Activated T-cell treated with anti-CD3 and anti-CD28 coated beads, Interleukin-2, amount 50 U/mL, for 72 hours (primary cell): ENCODE measurements at places on chromosomes 5 and 9. TPM values are rescaled to one million over a fixed set of nuclear protein-coding genes. Genes with fewer than 3 reads are reported as not detected.

DNA sequence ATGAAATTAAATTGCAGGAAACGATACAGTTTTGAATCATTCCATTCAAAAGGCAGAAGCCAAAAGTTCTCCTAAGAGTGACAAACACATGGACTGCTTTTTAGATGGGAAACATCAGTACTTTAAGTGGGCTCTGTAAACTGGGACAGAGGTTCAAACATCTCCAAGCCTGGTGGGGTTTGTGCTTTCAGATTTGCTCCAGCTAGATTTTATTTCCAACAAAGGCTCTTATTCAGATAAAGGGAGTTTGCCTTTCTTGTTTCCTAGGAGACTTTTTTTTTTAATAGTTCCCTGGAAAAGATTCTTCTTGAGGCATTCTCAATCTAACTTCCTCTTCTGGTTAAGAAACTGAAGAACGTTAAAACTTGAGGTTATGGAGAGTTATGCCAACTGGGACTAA lies 277.6 kb downstream of the TMEM38B start:
- no peaks in the 10 kb centered on the region for H3K27me3 ChIP-seq
- no peak overlapping the region for H3K4me3 ChIP-seq
- no peaks in the 10 kb centered on the region for H3K4me1 ChIP-seq
- no peak overlapping the region for H3K27ac ChIP-seq
- no peak for DNase-seq
- no peaks in the 10 kb centered on the region for H3K36me3 ChIP-seq

GRCh38 chr9:129122133-129122532 lies 10.9 kb downstream of the PTPA start:
- H3K27ac ChIP-seq: no peak overlapping the region
- no peaks in the 10 kb centered on the region for H3K27me3 ChIP-seq
- H3K4me1 ChIP-seq: peaks cover 4% of the 10 kb centered on the region
- DNase-seq: no peak
- no peak overlapping the region for H3K4me3 ChIP-seq

Gene MYO10
- 0.43 TPM for total RNA-seq

DNA sequence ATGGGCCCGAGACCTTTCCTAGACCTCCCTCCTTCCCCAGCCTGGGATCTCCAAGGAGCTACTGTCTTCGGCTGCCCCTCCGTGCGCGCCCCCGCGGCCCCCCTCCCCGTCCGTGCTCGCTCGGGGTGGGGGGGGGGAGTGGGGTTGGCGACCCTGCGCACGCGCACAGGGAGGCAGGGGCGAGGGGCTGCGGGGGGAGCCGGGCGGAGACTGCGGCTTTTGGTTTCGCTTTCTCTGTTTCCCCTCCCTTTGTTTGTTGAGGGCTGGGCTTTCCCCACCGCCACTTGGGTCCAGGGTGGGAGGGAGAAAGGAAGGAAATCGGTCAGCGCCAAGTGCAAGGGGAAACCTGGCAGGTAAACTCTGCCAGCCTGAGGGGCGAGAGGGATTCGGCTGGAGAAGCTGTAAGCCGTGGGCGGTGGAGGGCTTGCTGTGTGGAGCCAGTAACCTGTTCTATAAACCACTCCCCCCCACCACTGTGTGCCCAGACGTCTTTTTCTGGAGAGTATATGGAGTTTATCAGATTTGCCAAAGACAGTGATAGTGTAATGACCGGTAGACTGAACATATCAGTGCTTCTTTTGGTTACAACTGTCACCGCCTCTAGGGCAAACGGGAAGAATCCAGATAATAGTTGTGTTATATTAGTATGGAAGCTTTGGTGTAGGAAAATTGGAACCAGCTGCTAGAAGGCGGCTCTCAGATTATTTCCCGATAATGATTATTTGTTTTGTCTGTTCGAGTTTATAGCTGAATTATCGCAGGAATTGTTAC lies 684 bp downstream of the DNAJA1 start:
- H3K27me3 ChIP-seq: no peaks in the 10 kb centered on the region
- peak overlapping the region; percentile 94 for H3K4me3 ChIP-seq
- H3K36me3 ChIP-seq: peaks cover 52% of the 10 kb centered on the region
- peak overlapping the region; percentile 97 for H3K27ac ChIP-seq

Gene WDR31
- 1.4 TPM for total RNA-seq

- no peak overlapping the region for H3K4me3 ChIP-seq
- no peak for DNase-seq
- no peak overlapping the region for H3K27ac ChIP-seq
- peaks cover 22% of the 10 kb centered on the region for H3K27me3 ChIP-seq
These were observed 382.4 kb downstream of the ARRDC3 start for GRCh38 chr5:91000743-91001142.

Gene PDZD2
- not detected for total RNA-seq

DNA sequence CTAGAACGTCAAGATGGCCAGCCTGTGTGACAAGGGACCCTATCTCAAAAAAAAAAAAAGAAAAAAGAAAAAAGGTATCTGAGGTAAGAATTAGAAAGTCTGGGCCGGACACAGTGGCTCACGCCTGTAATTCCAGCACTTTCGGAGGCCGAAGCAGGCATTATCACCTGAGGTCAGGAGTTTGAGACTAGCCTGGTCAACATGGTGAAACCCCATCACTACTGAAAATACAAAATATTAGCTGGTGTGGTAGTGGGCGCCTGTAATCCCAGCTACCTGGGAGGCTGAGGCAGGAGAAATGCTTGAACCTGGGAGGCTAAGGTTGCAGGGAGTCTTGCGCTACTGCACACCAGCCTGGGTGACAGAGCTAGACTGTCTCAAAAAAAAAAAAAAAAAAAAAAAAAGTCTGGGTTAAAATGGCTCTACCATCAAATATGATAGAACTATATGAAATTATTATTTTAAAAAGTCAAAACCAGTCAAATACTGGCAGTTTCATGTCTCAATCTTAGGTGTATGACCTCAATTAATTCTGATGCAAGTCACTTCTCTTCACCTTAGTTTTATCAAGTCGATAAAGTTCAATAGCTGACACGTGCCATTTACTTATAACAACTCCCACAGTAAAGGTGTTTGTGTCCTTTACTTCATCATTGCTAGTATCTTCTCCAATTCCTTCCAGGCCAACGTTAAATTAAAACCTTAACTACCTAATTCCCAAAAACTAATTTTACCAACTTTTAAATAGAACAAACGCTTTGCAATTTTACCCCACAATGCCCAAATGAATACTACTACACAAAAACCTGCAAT lies 1.1 kb downstream of the RPS23 start:
- H3K4me3 ChIP-seq: peak overlapping the region; percentile 94
- no peaks in the 10 kb centered on the region for H3K27me3 ChIP-seq
- peak overlapping the region; percentile 99 for H3K27ac ChIP-seq
- peaks cover 37% of the 10 kb centered on the region for H3K36me3 ChIP-seq

DNA sequence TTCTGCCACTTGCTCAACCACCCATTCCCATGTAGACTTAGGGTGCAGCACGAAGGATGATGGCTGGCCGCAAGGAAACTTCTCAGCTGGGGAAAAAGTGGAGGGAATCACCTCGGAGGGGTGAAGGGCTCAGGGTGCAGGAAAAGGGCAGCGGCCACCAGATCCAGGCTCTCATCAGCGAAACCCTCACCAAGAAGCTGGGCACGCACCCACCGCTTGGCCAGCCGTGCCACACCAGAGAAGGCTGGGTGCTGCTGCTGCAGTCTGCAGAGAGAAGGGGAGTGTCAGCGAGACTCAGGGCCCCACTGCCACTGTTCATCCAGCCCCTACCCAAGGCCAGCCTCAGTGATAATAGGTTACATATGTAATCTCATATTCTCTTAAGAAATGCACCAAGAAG lies 8.6 kb downstream of the NOL6 start:
- H3K36me3 ChIP-seq: peaks cover 8% of the 10 kb centered on the region
- H3K4me3 ChIP-seq: no peak overlapping the region

GRCh38 chr5:159837860-159838259 lies 78.4 kb upstream of the ADRA1B start:
- H3K27me3 ChIP-seq: peaks cover 26% of the 10 kb centered on the region
- peaks cover 4% of the 10 kb centered on the region for H3K36me3 ChIP-seq
- no peaks in the 10 kb centered on the region for H3K4me1 ChIP-seq
- no peak overlapping the region for H3K27ac ChIP-seq

Gene C9orf50
- not detected for total RNA-seq

Gene ZFP37
- total RNA-seq: 1.2 TPM

DNA sequence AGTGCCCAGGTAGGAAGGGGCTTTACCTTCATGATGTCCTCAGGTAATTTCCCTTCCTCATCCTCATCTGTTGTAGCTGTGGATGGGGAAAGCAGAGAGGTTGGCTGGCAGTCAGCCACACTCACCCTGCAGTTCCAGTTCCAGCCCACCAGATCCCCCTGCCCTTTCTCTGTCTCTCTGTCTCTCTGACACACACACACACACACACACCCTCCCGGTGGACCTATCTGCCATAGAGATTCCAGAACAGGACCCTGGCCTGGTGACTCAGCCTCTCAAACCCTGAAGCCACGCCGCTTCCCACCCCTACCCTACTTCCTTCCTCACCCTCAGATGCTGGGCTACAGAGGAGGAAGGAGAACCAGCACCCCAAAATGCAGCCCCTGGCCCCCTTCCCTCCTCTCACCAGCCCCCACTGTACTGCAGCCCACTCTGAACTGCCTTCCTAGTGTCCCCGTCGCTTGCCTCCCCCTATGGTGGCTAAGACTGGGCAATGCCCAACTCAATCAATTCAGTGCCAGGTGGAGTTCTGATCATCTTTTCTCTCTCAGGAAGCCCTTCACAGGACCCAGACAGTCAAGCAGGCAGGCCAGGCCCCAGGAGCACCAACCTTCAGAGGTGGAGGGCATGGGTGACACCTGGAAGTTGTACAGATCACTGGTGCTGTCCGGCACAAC lies 4.8 kb downstream of the IRF1 start:
- H3K4me3 ChIP-seq: peak overlapping the region; percentile 95
- DNase-seq: no peak
- peaks cover 75% of the 10 kb centered on the region for H3K4me1 ChIP-seq
- H3K27ac ChIP-seq: peak overlapping the region; percentile 94
- H3K36me3 ChIP-seq: peaks cover 45% of the 10 kb centered on the region

Gene FOXD4L6
- 0.21 TPM for total RNA-seq

Gene GBGT1
- total RNA-seq: 2.0 TPM

Gene GAS1
- total RNA-seq: 0.07 TPM

Gene PDE8B
- 0.36 TPM for total RNA-seq

Gene ANKRD18B
- 1.9 TPM for total RNA-seq

DNA sequence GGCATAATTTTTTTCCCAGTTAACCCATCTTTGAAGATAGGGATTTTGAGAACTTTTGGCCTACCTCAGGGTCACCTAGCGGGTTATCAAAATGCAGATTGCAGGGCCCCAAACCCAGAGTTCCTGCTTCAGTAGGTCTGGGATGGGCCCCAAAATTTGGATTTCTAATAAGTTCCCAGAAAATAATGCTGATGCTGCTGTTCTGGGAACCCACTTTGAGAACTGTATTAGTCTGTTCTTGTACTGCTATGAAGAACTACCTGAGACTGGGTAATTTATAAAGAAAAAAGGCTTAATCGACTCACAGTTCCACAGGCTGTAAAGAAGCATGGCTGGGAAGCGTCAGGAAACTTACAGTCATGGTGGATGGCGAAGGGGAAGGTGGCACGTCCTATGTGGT lies 182.2 kb upstream of the DMRT1 start:
- DNase-seq: no peak
- peaks cover 2% of the 10 kb centered on the region for H3K36me3 ChIP-seq
- H3K4me3 ChIP-seq: no peak overlapping the region
- H3K27ac ChIP-seq: no peak overlapping the region
- H3K27me3 ChIP-seq: no peaks in the 10 kb centered on the region

GRCh38 chr9:87014436-87014835 lies 67.1 kb upstream of the GAS1 start:
- peaks cover 14% of the 10 kb centered on the region for H3K27me3 ChIP-seq
- H3K4me3 ChIP-seq: no peak overlapping the region
- H3K36me3 ChIP-seq: no peaks in the 10 kb centered on the region
- H3K4me1 ChIP-seq: no peaks in the 10 kb centered on the region

DNA sequence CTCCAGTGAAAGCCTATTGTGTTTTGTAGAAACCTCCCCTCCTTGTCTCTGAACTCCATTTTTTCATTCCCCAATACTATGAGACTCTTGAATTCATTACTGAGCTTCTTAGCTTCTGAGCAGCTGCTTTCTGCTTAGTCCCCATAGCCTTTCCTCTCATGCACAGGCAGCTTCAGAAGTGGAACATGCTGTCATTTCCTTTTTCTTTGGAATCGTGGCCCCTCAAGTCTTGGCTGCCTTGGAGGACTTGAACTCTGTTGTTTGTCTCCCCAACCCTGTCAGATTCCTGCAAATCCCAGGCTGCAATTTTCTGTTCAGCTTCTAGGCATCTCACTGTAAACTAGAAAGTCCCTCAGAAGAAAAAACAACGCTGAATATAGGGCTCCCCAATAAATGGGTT lies 268.5 kb downstream of the ARRDC3 start:
- H3K4me3 ChIP-seq: no peak overlapping the region
- no peaks in the 10 kb centered on the region for H3K4me1 ChIP-seq
- DNase-seq: no peak
- peaks cover 17% of the 10 kb centered on the region for H3K27me3 ChIP-seq
- H3K27ac ChIP-seq: no peak overlapping the region

DNA sequence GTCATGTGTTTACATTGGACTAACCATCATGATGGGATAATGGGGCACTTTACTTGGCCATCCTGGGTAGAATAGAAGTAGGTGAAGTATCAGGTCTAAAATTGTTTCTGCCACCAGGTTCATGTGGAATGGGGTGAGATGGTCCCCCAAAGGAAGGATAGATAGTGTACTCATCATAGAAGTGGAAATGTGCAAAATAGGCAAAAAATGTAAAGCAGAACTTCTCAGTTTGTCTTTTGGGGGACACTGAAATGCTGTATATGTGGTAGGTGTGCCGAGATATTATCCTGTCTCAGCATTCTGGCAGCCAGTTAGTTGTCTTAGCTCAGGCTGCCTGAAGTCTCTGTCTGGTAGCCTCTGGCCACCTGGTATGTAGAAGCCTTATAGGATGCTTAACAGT lies 107.6 kb downstream of the FOCAD start:
- H3K27ac ChIP-seq: no peak overlapping the region
- H3K4me3 ChIP-seq: no peak overlapping the region
- H3K36me3 ChIP-seq: peaks cover 7% of the 10 kb centered on the region
- no peak for DNase-seq
- no peaks in the 10 kb centered on the region for H3K27me3 ChIP-seq
- no peaks in the 10 kb centered on the region for H3K4me1 ChIP-seq
